Cardiac muscle cell (in vitro differentiated cells and primary cell): ENCODE measurements at places on chromosomes 5 and 9. TPM values are rescaled to one million over a fixed set of nuclear protein-coding genes. Genes with fewer than 3 reads are reported as not detected.

The FGF1 gene
- total RNA-seq, result 0.81 TPM in 1 of 2 replicates, not detected in the other

The ZFP37 gene
- 2.2 and 3.8 TPM in 2 replicates for total RNA-seq

The CD274 gene
- 0.39 TPM in 1 of 2 replicates, not detected in the other for total RNA-seq

The SELENOP gene
- total RNA-seq, result 72.7 and 83.0 TPM in 2 replicates

The RAPGEF6 gene
- total RNA-seq, result 16.0 and 22.3 TPM in 2 replicates

The SAXO1 gene
- 0.06 and 0.95 TPM in 2 replicates for total RNA-seq

The SLC6A19 gene
- total RNA-seq, result 0.09 and 0.49 TPM in 2 replicates

The KIF20A gene
- total RNA-seq, result 8.6 and 106 TPM in 2 replicates

The PKD2L2 gene
- not detected in 2 replicates for total RNA-seq

The TAF11L10 gene
- total RNA-seq, result not detected in 2 replicates

The XPA gene
- total RNA-seq, result 16.0 and 21.1 TPM in 2 replicates

The SLC6A7 gene
- total RNA-seq, result not detected in 2 replicates

The GALNT12 gene
- total RNA-seq, result 5.8 and 19.7 TPM in 2 replicates

The COL23A1 gene
- total RNA-seq, result 19.7 and 43.0 TPM in 2 replicates
